ENCODE measurements at places on chromosomes 5 and 9. TPM values are rescaled to one million over a fixed set of nuclear protein-coding genes. Genes with fewer than 3 reads are reported as not detected.

The ZNF474 gene
- 0.29 TPM for total RNA-seq

The PCDHGB6 gene
- 0.13 TPM for total RNA-seq

The CLIC3 gene
- total RNA-seq: 3.4 TPM

The RAPGEF6 gene
- 25.9 TPM for total RNA-seq

The IRGM gene
- 1.1 TPM for total RNA-seq

The SPINK13 gene
- not detected for total RNA-seq

The CCNB1 gene
- total RNA-seq: 110 TPM

DNA sequence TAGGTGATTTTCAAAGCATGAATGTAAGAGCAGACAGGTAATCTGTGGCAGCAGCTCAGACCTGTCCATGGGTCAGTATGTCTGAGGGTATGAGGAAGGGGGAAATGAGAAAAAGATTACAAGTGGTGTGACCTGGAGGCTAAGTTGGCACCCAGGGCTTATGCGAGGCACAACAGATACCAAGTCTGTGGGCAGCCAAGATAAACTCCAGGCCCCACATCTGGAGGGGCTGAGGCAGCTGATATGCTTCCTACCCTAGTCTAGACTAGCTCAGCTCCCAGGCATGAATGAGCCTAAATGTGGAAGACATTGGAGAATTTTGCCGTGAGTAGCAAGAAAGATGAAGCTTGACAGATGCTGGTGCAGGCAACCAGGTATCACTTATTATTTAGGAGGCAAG, 151.7 kb downstream of the PIK3R1 start:
- H3K4me1 ChIP-seq: peaks cover 22% of the 10 kb centered on the region
- no peaks in the 10 kb centered on the region for H3K27me3 ChIP-seq
- no peaks in the 10 kb centered on the region for H3K36me3 ChIP-seq
- H3K27ac ChIP-seq: no peak overlapping the region

DNA sequence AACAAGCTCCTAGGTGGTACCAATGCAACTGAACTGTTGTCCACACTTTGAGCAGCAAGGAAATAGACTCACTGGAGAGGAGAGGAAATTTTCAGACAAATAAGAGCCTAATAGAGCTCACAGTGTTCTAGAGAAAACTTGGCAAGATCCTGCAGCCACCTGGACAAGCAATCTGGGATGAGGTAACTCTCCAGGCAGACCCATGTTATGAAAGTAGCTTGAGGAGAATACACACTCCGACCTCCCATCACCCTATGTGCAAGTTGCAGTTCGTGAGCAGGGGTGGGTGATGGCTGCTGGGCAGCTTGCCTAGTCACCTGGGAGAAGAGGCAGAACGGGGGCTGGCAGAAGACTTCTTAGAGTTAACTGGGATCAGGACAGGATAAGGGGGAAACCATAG, 102.2 kb downstream of the KLF4 start:
- H3K27ac ChIP-seq: no peak overlapping the region
- no peaks in the 10 kb centered on the region for H3K4me1 ChIP-seq
- H3K36me3 ChIP-seq: no peaks in the 10 kb centered on the region

GRCh38 chr5:73321757-73322436, 126.7 kb downstream of the FOXD1 start:
- no peaks in the 10 kb centered on the region for H3K36me3 ChIP-seq
- no peaks in the 10 kb centered on the region for H3K4me1 ChIP-seq
- peaks cover under 1% of the 10 kb centered on the region for H3K27me3 ChIP-seq
- H3K27ac ChIP-seq: no peak overlapping the region
- DNase-seq: no peak

- no peak overlapping the region for H3K4me3 ChIP-seq
- DNase-seq: no peak
- no peak overlapping the region for H3K27ac ChIP-seq
Observed at GRCh38 chr5:106907979-106908378, 762.8 kb downstream of the EFNA5 start.

DNA sequence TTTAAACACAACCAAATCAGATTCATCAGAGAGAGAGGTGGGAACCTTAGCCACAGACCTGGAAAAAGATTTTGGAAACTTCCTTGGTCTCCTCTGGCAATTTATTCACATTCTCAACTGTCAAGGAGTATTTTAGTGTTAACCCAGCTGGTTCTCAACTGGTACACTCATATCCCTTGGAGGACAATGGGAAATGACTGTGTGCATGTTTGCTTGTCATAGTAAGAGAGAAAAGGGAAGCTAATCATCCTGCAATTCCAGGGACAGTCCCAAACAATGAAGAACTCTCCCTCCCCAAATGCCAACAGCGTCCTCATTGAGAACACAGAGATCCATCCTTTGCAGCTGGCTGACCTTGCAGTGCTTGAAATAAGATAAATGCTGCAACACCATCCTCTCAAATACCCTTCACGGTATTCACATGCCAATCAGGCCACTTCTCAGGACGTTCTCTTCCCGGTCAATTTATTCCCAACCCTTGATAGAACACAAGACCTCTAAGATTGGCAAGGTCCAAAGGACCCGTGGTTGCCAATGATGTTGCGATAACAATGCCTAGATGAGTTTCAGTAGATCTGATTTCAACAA, 75.5 kb downstream of the EPB41L4B start:
- no peak overlapping the region for H3K4me3 ChIP-seq
- H3K27me3 ChIP-seq: no peaks in the 10 kb centered on the region
- no peaks in the 10 kb centered on the region for H3K36me3 ChIP-seq
- no peaks in the 10 kb centered on the region for H3K4me1 ChIP-seq
- DNase-seq: no peak

- DNase-seq: no peak
- no peaks in the 10 kb centered on the region for H3K27me3 ChIP-seq
- H3K27ac ChIP-seq: no peak overlapping the region
Observed at GRCh38 chr5:112908854-112909253, 13.2 kb downstream of the REEP5 start.

DNA sequence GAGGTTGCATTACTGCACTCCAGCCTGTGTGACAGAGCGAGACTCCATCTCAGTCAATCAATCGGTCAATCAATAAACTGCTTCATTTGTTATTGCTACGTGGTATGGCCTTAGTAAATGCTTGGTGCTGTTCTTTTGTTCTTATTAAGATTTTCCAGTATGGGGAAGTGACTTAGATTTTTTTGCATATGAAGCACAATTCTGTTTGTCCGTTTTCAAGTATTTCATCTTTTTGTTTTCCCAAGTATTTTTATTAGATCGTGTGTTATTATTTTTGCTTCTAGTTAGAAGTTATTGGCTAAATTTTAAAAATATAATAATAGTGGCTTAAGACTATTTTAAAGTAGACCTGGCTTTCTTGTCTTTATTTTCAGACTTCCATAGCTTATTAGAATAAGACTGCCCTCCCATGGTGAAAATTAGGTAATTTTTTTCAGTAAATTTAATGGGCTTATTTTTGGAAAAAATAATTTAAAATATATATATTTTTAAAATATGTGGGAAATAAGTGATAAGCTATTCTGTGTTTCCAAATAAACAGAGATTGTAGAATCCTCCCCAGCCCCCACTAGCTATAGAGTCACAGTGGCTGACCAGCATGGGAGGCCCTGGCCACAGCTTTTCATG, 14.7 kb upstream of the OMD start:
- H3K27ac ChIP-seq: no peak overlapping the region
- H3K27me3 ChIP-seq: no peaks in the 10 kb centered on the region
- peak; percentile 2 for DNase-seq
- no peaks in the 10 kb centered on the region for H3K4me1 ChIP-seq
- H3K36me3 ChIP-seq: no peaks in the 10 kb centered on the region

DNA sequence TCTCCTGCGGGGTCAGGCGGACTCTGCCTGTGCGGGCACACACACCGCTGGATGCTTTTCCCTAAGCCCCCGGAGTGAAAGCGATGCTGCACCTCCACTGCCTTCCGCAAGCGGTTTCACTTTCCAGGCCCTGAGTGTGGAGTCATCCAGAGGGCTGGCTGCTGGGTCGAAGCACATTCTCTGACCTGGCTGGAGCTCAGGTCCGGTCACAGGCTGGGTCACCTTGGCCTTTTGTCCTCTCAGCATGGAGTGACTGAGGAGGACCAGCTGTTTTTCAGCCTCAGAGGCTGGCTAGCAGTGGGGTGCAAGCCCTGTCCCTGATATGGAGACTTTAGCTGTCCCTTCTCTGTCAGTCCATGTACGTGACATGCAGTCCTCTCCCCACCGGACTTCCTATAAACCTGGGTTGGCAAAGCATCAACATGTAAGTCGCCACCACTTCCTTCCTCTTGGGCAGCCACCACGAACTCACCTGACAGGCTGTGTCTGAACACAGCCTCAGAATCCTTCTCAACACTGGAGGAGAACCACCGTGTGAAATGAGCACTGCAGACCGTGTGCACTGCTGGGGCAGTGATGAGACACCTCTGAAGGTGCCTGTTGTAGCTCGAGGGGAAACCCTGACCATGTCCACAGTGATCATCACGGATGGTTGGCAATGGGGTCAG, 51.3 kb downstream of the GADD45G start:
- no peak for DNase-seq
- no peak overlapping the region for H3K4me3 ChIP-seq
- no peak overlapping the region for H3K27ac ChIP-seq

DNA sequence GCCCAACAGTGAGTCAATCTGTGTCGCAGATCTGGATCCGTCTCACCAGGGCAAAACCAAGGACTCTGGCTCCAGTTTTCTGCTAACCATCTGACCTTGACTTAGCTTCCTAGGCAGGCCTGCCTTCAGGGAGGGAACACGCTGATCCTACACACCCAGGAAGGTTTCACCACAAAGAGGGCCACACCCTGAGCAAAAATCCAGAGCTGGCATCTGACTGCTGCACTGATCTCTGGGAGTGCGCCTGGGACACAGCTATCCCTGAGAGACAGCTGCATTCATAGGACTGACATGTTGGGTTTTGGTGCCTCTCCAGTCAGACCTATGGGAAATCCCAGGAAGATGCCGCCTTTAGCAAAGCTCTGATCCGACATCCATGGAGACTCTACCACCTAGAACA, 47.5 kb downstream of the CDK5RAP2 start:
- H3K27ac ChIP-seq: no peak overlapping the region
- no peak overlapping the region for H3K4me3 ChIP-seq
- peaks cover 54% of the 10 kb centered on the region for H3K36me3 ChIP-seq
- H3K4me1 ChIP-seq: no peaks in the 10 kb centered on the region
- no peak for DNase-seq
- H3K27me3 ChIP-seq: no peaks in the 10 kb centered on the region

DNA sequence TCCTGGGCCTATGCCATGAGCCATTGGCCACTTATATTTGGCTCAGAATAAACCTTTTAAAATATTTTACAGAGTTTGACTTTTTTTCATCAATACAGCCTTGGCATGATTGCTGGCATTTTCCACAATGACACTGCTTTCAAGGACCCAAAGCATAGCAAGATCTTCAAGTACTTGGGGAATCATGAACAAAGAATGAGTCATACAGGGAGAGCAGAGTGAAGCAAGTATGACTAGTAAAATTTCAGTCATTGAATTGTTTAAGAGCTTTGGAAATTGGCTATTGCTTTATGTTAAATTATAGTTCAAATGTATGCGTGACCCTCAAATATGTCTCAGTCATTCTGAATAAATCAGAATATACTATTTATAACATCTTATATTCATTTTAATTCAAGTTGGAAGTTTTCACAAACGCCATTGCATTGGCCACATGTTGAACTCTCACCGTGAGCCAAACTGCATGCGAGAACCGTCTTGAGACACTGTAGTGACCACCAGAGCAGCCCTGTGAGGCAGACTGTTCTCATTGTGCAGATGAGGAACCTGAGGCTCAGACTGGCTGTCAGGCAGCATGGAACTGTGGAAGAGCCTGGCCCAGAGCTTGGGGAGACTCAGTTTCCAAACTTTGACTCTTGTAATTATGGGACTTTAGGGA, 52.9 kb downstream of the GDNF start:
- H3K27ac ChIP-seq: no peak overlapping the region
- no peaks in the 10 kb centered on the region for H3K4me1 ChIP-seq
- no peak for DNase-seq
- H3K36me3 ChIP-seq: no peaks in the 10 kb centered on the region

- no peak overlapping the region for H3K27ac ChIP-seq
- H3K4me1 ChIP-seq: no peaks in the 10 kb centered on the region
- no peaks in the 10 kb centered on the region for H3K27me3 ChIP-seq
- no peak overlapping the region for H3K4me3 ChIP-seq
- H3K36me3 ChIP-seq: no peaks in the 10 kb centered on the region
Observed at GRCh38 chr9:86600977-86601376, 246.8 kb upstream of the TUT7 start.

GRCh38 chr5:127961763-127962145, 121.8 kb upstream of the SLC12A2 start:
- no peaks in the 10 kb centered on the region for H3K27me3 ChIP-seq
- H3K4me1 ChIP-seq: peaks cover 6% of the 10 kb centered on the region
- H3K4me3 ChIP-seq: no peak overlapping the region
- H3K36me3 ChIP-seq: no peaks in the 10 kb centered on the region
- no peak for DNase-seq

- H3K27ac ChIP-seq: no peak overlapping the region
- no peaks in the 10 kb centered on the region for H3K27me3 ChIP-seq
- no peaks in the 10 kb centered on the region for H3K36me3 ChIP-seq
- no peak overlapping the region for H3K4me3 ChIP-seq
- H3K4me1 ChIP-seq: no peaks in the 10 kb centered on the region
- DNase-seq: no peak
Observed at GRCh38 chr5:178067755-178068154, 45.6 kb upstream of the N4BP3 start.

- H3K4me3 ChIP-seq: no peak overlapping the region
- H3K36me3 ChIP-seq: no peaks in the 10 kb centered on the region
- DNase-seq: no peak
Observed at GRCh38 chr5:99308131-99308530, 379.3 kb upstream of the CHD1 start.

- no peak overlapping the region for H3K4me3 ChIP-seq
- no peaks in the 10 kb centered on the region for H3K27me3 ChIP-seq
- H3K36me3 ChIP-seq: no peaks in the 10 kb centered on the region
- H3K27ac ChIP-seq: no peak overlapping the region
Observed at GRCh38 chr9:86577420-86578333, 223.5 kb upstream of the TUT7 start.

DNA sequence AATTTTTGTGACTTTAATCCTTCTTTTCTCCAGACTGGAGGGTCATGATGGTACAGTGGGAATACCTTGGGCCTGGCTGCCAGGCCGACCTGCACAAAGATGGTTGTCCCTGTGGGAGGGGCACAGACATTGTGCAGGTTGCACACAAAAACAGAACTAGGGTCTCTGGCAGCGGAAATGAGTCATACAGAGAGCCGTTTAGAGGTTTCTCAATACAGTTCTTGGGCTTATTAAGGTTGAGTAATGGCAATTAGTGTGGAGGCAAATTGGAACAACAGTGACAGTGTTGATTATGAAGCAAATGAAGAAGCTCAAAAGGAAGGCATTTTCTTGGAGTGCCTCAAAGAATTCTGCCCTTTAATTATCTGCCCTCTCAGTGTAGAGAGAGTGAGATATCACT, 173.6 kb downstream of the TENT4A start:
- H3K4me3 ChIP-seq: no peak overlapping the region
- H3K4me1 ChIP-seq: no peaks in the 10 kb centered on the region
- no peaks in the 10 kb centered on the region for H3K27me3 ChIP-seq
- no peaks in the 10 kb centered on the region for H3K36me3 ChIP-seq
- no peak for DNase-seq

DNA sequence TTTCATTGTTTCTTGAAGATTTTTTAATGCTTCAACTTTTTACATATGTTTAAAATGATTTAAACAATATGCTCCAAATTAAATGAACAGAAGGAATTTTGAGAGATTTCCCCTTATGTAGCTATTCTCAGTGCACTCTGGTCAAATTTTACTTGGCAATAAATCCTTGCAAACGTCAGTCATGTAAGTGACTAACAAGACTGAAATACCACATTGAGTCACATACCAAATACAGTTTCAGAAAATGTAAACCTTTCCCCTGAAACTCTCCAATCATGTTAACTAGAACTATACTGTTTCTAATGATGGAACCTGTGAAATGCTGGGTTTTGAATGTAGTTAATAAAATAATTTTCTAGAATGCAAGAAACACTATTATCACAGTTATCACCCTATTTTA, 29.6 kb downstream of the SAR1B start:
- H3K27me3 ChIP-seq: no peaks in the 10 kb centered on the region
- no peaks in the 10 kb centered on the region for H3K4me1 ChIP-seq
- no peak overlapping the region for H3K27ac ChIP-seq
- DNase-seq: no peak
- peaks cover 29% of the 10 kb centered on the region for H3K36me3 ChIP-seq

Measured in CD8-positive, alpha-beta memory T cell (primary cell).